Activated CD4-positive, alpha-beta T cell treated with anti-CD3 and anti-CD28 coated beads, Interleukin-2, amount 10 ng/mL, durations not matched to agents 7 days and 5 days (primary cell): ENCODE measurements at places on chromosomes 2 and 18. TPM values are rescaled to one million over a fixed set of nuclear protein-coding genes. Genes with fewer than 3 reads are reported as not detected.

DNA sequence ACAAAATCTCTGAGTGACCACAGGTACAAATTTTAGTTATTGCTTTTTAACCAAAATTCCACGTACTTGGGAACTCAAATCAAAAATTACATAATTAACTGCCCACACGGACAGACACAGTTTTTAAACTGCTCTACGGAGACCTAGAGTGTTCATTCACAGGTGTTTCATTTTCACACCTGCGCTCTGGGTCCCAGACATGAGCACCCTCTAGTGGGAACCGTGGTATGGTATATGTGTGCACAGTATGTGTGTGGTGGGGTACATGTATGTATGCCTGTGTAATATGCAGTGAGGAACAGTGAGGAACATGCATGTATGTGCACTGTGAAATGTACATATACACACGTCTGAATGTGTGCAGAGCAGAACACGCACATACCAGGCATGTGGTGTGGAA is 65.0 kb downstream of the PPP4R1 start:
- no peak for DNase-seq

The SLC11A1 gene
- total RNA-seq = 0.17 TPM

DNA sequence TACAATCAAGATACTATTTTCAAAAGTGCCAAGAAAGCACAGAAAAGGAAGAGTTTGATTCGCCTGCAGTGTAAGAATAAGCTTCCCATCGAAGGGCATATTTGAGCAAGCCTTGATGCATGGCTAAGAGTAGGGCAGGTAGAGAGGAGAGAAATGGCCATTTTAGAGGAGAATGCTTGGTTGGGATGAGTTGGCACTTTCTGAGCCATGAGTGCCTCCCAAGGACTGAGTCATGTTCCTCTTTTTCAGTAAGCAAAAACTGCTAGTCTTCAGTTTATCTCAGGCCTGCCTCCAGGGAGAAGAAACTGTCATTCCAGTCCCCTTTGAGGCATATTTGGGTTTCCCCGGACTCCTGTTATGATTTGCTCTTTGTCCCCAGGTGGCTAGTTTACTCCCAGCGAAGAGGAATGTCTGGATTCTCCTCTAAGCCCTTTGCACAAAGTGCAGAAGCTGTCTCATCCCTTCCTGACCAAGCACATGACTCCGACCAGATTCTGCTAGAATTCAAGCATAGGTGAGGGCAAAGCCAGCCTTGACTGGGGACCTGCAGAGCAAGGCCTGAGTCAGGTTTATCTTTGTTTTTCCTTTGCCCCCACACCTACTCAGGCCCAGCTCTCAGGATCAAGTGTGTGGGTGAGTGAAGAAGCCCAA is 115.2 kb downstream of the TTC32 start:
- no peak for DNase-seq

The CRIM1 gene
- total RNA-seq = 1.8 TPM
